ENCODE measurements at places on chromosomes 2 and 18.
A peak's percentile ranks its signal among the peaks of the same experiment; 100 is the strongest.

- DNase-seq, result no peak
Observed at GRCh38 chr2:178863856-178864620, 56.8 kb upstream of the TTN start.

GRCh38 chr2:191051825-191052778 is 38.1 kb upstream of the STAT1 start:
- DNase-seq, result peak; percentile 69

DNA sequence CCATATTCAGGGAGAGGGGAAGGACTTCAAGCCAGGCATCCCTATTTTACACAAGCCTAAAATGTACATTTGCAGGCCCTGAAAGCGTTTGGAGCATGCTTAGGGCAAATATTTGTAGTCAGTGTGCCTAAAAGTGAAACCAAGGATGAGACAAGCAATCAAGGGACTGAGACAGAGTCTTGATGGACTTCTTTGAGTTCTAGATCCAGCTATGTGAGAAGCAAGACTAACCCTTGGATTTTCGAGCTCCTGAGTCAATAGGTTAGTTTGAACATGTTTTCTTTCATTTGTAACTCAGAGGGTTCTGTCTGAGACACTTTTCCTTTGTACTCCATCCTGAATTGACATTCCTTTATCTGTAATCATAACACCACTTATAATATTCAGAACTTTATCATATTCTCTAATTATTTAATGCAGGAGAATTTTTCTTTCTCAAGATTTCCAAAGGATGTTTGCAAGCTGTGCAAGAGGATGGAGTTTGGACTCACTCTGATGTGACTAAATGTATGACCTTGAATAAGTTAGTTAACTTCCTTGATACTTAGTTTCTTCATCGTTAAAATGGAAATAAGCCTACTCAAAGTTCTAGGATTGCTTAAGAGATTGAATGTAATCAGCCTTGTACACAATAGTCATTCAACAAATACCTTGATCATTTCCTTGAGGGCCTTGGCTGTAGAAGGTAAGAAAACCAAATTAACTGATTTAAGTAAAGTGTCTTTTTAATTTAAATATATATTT is 1237.8 kb upstream of the ZEB2 start:
- no peak for DNase-seq

GRCh38 chr2:128286011-128286721 is 32.5 kb downstream of the HS6ST1 start:
- DNase-seq, result no peak

GRCh38 chr2:26843041-26843440 is 4.9 kb upstream of the DPYSL5 start:
- DNase-seq, result no peak
